MM.1S (cell line): ENCODE measurements at places on chromosomes 1 and 21.

DNA sequence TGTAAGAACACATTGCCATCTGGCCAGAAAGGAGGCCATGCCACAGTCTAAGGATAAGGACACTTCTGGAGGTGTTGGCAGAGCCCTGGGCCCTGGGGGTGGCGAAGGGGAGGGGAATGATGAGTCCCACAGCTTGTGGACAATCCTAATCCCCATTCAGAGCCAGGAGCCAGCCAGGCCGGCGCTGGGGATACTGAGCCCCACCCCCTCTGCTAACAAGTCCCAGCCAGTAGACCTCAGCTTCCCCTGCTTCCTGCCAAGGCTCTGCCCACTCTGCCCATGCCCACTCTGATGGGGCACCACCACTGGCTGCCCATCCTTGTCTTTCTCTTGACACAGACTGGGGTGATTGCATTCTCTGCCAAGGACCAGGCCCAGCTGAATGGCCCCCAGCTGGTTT, 71.9 kb downstream of the NAV1 start:
- no peak for DNase-seq

- DNase-seq, result no peak
Measured at GRCh38 chr21:27104846-27105431, 138.1 kb upstream of the ADAMTS5 start.

GRCh38 chr1:108750476-108751181, 4.2 kb downstream of the STXBP3 start:
- DNase-seq, result no peak

GRCh38 chr1:54581621-54582035, 33.6 kb downstream of the ACOT11 start:
- DNase-seq, result no peak
